ENCODE measurements at places on chromosomes 3 and 15.
A peak's percentile ranks its signal among the peaks of the same experiment; 100 is the strongest.

DNA sequence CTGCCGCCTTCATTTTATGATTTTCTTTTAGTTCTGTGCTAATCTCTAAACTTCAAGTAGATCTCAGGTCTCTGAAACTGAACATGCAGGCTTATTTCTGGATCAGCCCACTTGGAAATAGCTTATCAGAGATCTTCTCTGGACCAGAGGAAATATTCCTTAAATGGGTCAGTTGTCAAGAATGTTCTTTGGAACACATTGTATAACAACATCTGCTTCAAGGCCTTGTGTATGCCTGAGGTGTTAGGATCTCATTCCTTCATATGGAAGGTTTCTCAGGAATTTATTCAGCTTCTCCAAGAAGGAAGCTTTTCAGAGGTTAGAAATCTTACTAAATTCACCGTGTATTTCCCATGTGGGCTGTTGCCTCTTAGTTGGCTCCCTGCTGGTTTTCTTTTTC is 47.4 kb downstream of the SYN2 start:
- DNase-seq: no peak

DNA sequence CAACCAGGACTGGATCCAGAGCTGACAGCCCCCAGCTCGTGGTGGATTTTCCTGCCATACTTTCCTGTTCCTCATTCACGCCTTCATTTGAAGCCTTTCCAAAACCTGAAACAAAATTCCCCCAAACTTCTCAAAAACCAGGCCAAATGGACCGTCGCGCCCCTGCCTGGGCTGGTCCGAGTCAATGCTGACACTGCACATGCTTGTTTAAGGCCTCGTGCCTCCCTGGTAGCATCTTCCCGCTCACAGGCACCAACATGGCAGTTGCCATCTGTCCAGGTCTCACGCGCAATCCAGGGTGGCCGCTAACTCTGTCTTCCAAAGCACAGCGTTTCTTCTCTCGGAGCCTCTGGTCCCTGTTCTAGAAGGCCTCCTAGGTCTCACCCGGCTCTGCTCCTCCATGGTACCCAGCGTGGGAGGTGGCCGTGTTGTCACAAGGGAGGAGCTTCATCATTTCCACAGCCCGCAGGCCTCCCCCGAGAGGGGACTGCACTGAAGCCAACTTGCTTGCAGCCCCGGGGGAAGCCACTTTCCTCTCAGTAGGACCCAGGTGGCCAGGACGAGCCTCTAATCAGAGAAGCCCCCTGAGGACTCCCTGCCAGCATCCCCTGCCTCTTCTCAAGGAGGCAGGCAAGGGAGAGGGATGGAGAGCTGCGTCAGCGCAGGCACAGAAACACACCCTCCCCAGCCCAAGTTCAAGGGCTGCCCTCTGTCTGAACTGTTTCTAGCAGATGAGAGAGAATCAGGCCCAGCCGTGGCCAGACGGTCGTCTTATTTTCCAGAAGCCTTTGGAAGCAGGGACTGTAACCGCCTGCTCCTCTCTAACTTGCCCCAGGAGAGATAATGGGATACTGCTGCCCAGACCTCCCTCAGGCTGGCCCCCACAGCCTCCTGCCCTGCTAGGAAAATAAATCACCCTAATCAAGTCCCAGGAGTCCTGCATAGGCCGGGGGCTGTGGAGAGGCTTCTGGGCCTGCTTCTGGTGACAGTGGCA is 152.8 kb upstream of the TLE3 start:
- no peak for DNase-seq

GRCh38 chr15:66023311-66023972 is 154.2 kb downstream of the RAB11A start:
- DNase-seq: no peak

DNA sequence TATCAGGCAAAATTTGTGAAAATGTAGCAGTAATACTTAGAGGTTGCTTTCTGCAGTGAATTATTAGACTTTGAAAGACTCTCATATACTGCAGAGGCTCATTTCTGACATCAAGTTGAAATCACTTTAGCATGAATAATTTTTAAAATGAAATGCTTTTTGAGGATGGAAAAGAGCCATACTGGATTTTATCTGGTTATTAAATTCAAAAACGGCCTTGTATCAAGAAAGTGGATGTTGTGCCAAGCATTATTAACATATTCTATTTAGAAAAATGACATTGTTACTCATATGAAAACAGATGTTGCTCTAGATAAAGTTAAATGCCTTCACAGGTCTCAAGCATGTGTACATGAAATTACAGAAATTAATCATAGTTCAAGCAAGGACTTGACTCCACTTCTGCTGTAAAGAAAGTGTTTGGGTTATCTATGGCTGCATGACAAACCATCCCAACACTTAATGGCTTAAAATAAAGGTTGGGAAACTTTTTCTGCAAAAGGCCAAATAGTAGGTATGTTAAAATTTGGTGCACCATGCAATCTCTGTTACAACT is 64.5 kb upstream of the ZNF280D start:
- no peak for DNase-seq

GRCh38 chr15:79339588-79340314 is 28.8 kb downstream of the TMED3 start:
- peak; percentile 11 for DNase-seq

DNA sequence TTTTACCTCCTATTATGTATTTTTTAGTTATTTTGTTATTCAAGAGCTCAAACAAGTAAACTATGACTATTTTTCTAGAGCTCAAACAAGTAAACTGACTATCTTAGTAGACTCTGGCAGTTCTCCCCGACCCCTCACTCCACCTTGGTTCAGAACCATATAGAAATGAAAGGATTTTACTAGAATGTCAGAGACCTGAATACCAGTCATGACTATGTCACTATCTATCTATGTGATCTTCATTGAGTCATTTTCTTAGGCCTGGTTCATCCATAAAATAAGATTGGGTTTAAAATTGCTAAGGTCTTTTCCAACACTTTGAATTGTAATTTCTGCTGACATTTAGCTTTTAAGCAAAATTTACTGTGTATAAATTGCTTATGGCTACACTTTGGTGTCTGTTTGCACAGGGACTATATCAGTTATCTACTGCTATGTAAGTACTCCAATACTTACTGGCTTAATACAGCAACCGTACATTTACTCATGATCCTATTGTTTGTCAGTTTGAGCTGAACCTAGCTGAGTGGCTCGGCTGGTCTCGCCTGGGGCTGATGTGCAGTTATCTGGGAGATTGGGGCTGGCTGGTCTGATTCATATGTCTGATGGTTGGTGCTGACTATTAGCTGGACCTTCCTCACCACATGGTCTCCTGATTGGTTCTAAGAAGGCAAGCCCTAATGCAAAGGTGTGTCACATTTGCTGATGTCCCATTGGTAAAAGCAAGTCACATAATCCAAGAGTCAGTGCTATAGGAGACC is 37.0 kb downstream of the RASA2 start:
- DNase-seq: no peak

DNA sequence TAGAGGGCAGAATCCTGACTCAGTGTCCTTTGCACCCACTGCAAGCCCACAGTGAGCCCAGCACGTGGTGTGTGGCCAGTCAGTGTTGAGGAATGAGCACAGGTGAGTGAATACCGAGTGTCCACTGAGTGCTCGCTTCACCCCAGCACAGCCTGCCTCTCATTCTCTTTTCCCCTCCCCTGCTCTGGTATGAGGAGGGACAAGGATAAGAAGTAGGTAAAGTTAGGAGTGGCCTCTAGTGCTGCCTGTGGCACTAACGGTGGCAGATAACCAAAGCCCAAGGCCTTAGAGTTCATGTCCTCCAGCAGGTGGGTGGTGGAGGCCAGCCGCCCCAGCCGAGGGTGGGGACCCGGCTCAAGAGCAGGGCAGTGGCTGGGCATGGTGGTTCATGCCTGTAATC is 38.0 kb downstream of the PRKCD start:
- no peak for DNase-seq
